Stimulated activated CD4-positive, alpha-beta T cell treated with anti-CD3 and anti-CD28 coated beads, Interleukin-2, amount 100 ng/mL, for 4 hours (primary cell): ENCODE measurements at places on chromosomes 5 and 9.
A peak's percentile ranks its signal among the peaks of the same experiment; 100 is the strongest.

DNA sequence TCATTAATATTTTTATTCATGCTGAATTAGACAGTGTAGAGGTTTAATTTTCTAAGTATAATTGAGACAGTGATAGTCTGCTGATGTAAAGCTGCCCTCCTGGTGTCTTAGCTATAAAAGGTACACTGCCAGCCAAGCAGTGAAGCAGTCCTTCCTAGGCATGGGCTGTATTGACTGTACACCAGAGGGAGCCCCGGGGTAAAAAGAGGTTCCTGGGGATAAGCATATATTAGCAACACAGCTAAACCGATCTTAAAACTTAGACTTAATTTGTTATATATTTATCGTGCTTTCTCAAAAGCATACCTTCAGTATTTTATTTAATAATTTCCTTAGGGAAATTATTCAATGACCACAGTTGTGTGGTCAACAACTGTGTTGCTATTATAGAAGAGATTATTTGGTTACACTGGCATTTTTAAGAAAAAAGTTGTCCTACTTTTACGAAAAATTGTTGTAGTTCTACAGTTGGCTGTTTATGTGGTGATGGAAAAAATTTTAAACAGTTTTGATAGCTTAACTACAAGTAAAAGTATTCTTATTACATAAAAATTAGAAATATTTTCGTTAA, 68.8 kb downstream of the ELL2 start:
- DNase-seq, result no peak

DNA sequence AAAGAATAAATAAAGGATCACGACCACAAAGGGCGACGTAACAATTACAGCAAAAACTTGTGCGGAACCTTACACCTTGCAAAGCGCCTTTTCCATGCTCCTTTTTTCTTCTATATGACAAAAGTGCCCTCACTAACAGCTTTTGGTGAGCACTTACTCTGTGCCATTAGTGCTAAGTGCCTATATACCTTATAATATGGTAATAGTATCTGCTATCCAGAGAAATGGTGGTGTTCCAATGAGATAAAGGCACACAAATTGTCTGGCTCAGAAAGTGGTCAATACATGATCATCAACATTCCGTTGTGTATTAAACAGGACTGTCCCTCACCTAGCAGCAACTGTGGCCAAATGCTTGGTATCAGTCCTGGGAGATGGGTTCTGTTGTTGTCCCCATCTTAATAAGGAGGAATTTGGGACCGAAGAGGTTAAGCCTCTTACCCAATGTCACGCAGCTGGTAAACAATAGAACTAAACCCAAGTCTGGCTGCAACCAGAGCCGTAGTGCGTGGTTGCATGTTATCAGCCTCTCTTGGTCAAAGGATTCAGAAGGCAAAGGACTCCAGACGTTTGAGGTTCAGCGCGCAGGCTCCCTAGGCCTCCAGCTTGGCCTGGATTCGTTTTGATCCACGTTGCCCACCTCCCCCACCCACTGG, 564 bp upstream of the TOR2A start:
- no peak for DNase-seq

- no peak for DNase-seq
Observed at GRCh38 chr5:39700523-39700922, 275.7 kb upstream of the DAB2 start.

- DNase-seq, result no peak
Observed at GRCh38 chr9:90642570-90643539, at the start of gene DIRAS2. Gene DIRAS2, minus strand, starts transcription at chr9:90642824. Its CDS starts 28,997 bp downstream, at chr9:90613827.

- DNase-seq, result no peak
Observed at GRCh38 chr5:109837231-109837861, 147.6 kb downstream of the MAN2A1 start.

- no peak for DNase-seq
Observed at GRCh38 chr5:168366116-168366515, 74.7 kb downstream of the WWC1 start.

- no peak for DNase-seq
Observed at GRCh38 chr9:18349530-18349929, 124.4 kb upstream of the ADAMTSL1 start.

DNA sequence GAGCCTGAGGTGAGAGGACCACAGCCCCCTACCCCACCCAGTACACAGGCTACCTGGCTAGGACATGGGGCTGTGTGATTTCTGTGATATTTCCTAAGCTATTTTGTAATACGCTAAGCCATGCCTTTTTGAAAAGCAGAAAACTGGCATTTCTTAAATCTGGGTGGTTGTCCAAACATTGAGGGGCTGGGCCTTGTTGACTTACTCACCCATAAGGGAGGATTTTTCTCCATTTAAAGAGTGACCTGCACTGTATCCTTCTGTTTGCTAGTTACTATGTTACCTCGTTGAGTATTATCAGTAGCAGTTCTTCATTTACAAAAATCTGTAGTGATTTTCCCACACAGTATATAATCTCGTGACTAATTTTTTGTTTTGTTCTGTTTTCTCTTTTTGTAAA, 117.5 kb upstream of the OTULINL start:
- no peak for DNase-seq

- DNase-seq, result no peak
Observed at GRCh38 chr5:117547192-117547591, 972.6 kb upstream of the SEMA6A start.

GRCh38 chr9:89426384-89426961, 71.4 kb downstream of the SEMA4D start:
- no peak for DNase-seq

DNA sequence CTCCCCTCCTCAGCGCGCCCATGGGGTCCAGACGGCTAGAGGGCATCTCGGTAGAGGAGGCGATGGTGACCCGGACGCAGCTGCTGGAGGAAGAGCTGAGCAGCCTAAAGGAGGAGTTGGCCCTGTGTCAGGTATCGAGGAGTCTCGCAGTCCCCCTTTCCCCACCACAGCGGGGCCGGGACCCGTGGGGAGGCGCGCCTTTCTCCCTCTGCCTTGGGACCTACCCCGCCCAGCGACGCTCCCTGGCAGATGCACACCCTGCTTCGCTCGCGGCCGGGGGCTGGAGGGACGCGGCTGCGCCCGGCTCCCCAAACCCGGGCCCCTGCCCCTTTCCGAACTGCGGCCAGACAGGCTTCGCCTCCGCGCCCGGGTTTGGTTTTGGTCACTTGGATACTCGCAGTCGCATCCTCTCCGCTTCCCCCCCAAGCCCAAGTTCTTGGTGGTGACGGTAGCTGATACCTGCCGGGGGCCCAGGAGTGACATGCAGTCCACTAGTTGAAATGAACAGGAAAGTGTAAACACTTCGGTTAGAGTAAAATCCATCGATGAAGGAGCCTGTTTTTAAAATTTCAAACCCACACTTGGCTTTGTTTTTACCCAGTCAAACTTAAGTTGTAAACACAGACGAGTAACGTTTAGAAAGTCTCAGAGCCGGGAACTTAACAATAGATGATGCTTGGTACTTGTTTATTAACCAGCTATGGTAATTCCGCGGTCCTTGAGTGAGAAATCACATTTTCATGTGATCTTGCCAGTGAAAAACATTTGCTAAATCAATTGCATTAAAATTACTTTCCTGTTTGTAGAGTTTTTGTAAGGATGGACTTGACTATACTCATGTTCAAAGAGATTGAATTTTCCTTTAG, 688 bp downstream of the CNTLN start:
- DNase-seq, result no peak

DNA sequence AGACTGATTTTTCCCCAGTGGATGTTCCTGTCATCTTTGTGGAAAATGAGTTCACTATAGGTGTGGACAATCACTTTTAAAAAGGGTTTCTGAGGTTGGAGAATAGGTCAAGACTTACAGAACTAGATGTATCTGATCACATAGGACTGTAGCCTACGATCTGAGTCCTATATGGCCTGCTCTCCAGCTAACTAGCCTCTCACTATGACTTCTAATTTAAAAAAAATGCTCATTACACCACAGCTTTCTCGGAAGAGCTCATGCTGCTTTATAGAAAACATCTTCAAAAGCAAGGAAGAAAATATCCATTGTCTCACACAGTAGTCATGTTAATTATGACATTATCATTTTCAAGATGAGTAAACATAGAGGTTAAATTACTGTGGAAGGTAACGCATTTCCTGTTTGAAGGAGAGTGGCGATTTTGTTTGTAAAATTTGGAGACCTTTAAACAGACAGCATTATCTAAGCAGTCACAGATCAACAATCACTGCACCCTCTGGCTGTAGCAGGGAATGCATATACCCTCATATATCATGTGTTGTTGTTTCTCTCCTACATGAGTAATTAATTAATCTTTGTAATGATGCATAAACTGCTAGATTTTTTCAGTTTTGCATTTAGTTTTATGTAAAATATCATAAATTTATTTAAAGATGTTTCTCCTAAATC, 573.7 kb downstream of the GABRG2 start:
- no peak for DNase-seq

GRCh38 chr9:101083448-101084202, 55.1 kb downstream of the PLPPR1 start:
- DNase-seq, result no peak

- no peak for DNase-seq
Observed at GRCh38 chr9:82991671-82992070, 71.3 kb downstream of the RASEF start.

DNA sequence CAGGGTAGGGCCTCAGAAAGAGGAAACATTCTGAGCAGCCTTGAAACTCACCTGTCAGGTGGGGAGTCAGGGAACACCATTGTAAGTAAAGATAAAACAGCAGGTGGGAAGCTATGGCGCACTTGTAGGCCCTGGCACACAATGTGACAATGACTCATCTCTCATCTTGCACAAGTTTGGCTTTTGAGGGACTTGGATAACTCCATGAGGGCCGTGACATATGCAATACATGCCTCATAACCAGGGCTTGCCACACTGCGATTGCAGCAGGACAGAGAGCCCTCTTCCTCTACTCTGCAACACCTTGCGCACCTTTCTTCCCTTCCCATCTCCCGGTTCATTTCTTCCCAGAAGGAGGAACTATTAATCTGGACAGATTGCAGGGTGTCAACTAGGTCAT, 144.9 kb downstream of the CEP120 start:
- DNase-seq, result no peak

DNA sequence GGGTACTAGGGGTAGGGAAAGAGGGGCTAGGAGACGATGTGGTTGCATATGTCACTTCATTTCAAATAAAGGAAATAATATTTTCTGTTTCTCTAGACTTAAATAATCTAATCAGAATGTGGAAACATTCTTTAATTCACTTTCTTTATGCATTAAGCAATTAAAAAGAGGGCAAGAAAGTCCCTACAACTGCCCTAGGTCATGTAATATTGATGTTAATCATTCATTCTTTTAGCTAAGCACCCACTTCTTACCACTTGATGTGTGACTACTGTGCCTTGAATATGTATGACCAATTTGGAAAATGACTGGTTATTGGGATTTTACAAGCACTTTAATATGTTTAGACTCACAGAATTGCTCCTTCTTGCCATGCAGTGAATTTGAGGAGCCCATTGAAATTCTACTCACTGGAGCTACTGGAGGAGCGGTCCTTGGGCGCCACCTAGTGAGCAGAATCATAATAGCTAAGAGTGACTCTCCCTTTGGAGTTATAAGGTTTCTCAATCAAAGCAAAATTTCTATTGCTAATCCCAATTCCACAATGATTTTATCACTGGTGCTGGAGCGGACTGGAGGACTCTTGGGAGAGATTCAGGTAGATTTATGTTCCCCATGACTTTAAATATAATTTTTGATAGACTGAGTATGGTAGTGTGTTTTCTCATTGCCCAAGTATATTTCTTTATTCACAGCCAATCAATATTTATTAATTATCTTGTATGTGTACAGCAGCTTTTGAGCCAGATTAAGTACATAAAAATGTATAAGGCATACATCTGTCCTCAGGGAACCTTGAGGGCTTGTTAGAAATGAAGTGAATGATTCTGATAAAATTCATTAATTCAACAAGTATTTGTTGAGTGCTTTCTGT, 225.1 kb downstream of the ADGRV1 start:
- DNase-seq, result peak; percentile 42

GRCh38 chr5:134758176-134758503, 439 bp upstream of the DDX46 start:
- no peak for DNase-seq

DNA sequence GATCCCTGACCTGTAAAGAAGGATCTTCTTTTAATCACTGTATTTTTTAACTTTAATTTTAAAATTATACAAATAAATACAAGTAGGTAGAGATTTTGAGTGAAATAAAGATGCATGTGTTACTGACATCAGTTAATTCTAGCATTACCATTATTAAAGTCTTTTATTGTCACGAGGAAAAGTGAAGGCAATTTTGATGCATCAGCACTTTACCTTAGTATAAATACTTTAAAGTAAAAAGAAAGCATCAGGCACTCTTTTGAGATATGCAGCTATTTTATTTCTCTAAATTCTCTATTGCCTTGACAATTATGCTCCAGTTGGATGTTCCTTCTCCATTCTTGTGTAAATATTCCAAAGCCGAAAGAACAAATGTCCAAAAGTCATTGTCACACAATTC, 4.6 kb downstream of the HTR1A start:
- no peak for DNase-seq

- DNase-seq, result no peak
Observed at GRCh38 chr9:17521100-17521855, 57.6 kb upstream of the SH3GL2 start.

GRCh38 chr9:78893774-78894401, 597.0 kb downstream of the PSAT1 start:
- DNase-seq, result no peak

- no peak for DNase-seq
Observed at GRCh38 chr5:98065261-98065909, 708.1 kb upstream of the RGMB start.

- DNase-seq, result no peak
Observed at GRCh38 chr9:136566901-136567300, 21.1 kb upstream of the NOTCH1 start.

- DNase-seq, result no peak
Observed at GRCh38 chr5:78280261-78280660, 14.2 kb downstream of the AP3B1 start.

- DNase-seq, result no peak
Observed at GRCh38 chr5:88480801-88481499, 212.3 kb upstream of the TMEM161B start.

DNA sequence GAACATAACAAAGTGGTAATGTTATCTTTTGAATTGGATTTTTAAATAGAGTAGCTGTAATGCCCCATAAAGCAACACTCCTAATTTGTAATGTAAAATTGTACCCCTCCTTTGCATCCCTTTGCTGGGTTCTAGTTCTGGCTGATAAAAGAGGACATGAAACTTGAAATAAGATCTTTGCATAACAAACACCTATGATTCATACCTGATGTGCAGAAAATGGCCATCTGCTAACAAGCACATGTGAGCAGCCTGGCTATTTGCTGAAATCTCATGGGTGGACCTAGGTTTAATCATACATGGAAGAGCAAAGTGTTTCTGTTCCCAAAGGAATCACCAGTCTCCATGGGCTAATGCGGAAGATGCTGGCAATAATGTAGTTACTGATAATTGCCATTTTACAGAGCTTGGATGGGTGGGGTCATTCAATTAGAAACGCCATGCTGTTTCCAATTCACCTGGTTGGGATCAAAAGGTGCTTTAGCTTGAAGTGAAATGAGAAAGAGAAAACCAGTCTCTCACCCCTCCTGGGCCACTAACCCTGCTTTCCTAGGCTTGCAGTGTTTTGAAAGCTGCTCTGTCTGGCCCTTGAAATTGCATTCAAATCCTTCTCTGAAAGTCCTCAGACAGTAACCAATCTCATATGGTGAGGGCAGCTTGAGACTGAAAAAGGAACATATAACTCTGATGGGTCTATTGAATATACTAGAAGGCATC, 585.1 kb downstream of the TLE4 start:
- DNase-seq, result no peak
